ENCODE measurements at places on chromosomes 5 and 9.

DNA sequence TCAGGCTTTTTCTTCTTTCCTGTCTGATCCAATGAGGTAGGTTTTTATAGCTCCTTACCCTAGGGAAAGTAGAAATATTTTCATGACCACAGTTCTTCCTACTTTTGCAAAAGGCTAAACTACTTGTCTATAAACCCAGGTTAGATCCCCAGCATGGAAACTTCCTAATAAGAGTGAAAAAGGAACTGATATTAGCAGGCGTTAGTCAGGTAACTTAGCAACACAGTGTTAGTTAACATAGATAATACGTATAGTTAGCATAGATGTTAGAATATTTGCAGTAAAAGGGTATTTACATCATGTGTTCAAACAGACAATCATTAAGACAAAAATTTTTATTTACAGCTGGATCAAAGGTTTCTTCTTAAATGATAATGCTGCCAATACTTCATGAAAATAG, 162.9 kb upstream of the DAB2 start:
- no peak for DNase-seq

DNA sequence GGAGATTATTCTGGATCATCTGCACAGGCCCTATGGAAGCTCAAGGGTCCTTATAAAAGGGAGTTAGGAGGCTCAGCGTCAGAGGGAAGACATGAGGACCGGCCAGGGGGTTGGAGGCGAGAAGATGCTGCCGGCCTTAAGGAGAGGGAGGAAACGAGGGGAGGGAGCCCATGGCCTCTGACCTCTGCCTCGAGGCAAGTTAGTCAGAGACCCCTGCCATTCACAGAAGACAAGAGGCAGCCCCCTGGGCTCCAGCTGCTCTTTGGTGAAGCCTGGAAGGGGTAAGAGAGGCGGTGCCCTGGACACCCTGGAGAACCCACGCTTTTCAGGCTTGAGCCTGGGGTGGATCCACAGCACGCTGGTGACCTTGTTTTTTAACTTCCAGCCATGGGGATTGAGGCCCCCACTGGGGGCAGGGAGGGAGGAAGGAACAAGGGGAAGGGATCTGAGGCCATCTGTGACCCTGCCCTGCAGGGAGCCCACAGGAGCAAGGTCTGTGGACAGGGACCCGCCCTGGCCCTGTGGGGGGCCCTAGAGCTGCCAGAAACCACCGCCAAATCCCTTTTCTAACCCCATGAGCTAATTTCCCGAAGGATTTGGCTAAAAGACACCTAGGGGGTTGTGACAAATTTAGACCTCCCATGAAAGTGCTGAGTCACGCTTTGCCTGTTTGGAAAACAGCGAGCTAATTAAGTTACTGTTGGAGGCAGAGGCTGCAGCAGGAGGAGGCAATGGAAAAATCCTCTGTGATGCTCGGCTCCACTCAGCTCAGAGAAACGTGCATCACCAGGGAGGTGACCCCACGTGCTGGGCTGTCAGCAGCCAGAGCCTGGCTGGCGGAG, 49.7 kb downstream of the OLFM1 start:
- DNase-seq, result no peak

- no peak for DNase-seq
Measured at GRCh38 chr5:148966348-148966747, 96.5 kb downstream of the SH3TC2 start.

GRCh38 chr9:76912636-76913275, 6.8 kb upstream of the PRUNE2 start:
- DNase-seq, result no peak

GRCh38 chr5:38208782-38209378, 49.5 kb upstream of the EGFLAM start:
- no peak for DNase-seq

- DNase-seq, result no peak
Measured at GRCh38 chr9:127574072-127574993, 37.7 kb upstream of the STXBP1 start.

DNA sequence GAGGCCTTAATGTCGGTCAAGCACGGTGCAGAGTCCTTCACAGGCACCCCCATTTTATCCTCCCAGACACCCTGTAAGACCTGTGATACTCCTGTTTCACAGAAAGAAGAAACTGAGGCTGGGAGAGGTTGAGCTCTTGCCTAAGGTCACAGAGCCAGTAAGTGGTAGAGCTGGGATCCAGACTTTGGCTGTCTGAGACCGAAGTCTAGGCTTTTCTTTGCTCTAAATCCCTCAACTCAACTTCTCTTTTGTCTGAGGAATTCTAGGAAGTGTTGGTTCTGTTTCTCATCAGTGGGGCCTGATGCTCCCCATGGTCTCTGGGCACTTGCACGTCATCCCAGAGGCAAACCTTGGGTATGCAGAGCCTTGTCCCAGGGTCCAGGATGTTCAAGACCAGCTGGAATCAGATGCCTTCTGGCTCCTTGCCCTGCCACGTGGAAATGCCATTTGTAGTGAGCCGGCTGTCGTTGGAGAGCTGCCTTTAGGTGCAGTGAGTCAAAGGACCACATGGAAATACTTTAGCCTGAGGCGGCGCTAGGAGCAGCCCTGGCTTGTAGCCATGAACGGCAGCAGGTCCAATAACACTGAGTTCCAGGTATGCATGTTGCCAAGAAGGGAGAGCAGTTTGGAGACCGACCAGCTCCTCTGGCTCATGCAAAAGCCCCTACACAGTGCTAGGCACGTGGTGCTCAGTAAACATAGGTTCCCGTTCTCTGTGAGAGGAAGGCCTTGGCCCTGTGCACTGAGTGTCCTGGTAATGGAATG, 9.2 kb downstream of the DCANP1 start:
- DNase-seq, result no peak

DNA sequence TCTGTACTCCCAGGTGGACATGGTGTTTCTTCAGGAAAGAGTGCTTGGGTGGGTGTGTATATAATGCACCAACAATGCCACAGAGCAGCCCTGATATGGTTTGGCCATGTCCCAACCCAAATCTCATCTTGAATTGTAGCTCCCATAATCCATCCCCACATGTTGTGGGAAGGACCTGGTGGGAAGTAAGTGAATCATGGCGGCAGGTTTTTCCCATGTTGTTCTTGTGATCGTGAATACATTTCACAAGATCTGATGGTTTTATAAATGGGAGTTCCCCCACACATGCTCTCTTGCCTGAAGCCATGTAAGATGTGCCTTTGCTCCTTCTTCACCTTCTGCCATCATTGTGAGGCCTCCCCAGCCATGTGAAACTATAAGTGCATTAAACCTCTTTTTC, 158.5 kb downstream of the NR3C1 start:
- DNase-seq, result no peak

Measured in cortex of kidney (tissue), 1 donor.